Esophagus squamous epithelium (tissue), 5 donors: ENCODE measurements at places on chromosomes 5 and 9.

DNA sequence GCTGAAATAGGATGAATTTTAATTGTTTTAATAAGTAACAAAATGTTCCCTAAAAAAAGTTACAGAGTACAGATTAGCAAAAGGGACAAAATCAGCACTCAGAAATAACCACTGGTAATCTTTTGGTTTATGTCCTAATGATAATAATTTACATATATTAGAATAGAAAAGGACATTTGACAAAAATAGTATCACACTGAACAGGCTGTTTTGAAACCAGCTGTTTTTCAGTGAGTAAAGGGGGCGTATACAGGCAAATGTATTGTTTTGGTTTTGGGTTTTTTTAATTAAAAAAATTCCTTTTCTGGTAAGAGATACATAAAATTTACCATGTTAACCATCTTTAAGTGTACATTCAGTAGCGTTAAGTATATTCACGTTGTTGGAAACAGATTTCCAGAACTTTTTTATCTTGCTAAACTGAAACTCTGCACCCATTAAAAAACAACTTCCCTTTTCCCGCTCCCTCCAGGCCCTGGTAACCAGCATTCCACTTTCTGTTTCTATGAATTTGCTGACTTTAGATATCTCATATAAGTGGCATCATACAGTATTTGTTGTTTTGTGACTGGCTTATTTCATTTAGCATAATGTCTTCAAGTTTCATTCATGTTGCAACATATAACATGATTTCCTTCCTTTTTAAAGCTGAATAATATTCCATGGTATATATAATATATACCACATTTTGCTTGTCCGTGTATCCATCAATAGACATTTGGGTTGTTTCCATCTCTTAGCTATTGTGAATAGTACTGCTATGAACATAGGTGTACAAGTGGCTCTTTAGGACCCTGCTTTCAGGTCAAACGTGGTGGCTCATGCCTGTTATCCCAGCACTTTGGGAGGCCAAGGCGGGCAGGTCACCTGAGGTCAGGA, 20.6 kb upstream of the LARP1 start:
- no peak overlapping the region for H3K27ac ChIP-seq
- no peak overlapping the region for H3K4me3 ChIP-seq
- no peaks in the 10 kb centered on the region for H3K4me1 ChIP-seq
- no peaks in the 10 kb centered on the region for H3K36me3 ChIP-seq
- DNase-seq: no peak

GRCh38 chr5:130705368-130705767, 459.7 kb downstream of the HINT1 start:
- no peaks in the 10 kb centered on the region for H3K27me3 ChIP-seq
- no peaks in the 10 kb centered on the region for H3K4me1 ChIP-seq
- H3K4me3 ChIP-seq: no peak overlapping the region
- H3K36me3 ChIP-seq: no peaks in the 10 kb centered on the region
- no peak for DNase-seq

DNA sequence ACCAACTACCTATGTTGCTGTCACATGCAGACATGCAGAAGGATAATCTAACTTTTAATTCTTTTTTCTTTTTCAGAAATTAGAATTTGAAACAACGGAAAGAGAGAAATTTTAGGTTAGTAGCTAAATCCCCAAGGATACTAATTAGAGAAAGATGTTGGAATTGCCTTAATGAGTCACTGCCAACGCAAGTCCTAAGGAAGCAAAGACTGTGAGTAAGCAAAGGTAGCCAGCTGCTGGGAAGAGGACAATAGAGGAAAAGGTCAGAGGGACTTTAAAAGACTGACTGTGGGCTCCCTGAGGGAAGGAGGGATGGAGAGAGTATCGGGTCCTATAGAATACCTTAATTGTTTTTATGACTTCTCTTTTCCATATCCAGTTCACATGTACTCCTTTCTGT, 461.9 kb upstream of the PAPPA start:
- H3K27me3 ChIP-seq: no peaks in the 10 kb centered on the region
- DNase-seq: no peak
- H3K36me3 ChIP-seq: no peaks in the 10 kb centered on the region
- peaks cover 10% of the 10 kb centered on the region for H3K4me1 ChIP-seq

- DNase-seq: no peak
- no peak overlapping the region for H3K4me3 ChIP-seq
- no peaks in the 10 kb centered on the region for H3K27me3 ChIP-seq
- H3K27ac ChIP-seq: no peak overlapping the region
Measured at GRCh38 chr5:109141222-109142200, 268.3 kb downstream of the PJA2 start.

DNA sequence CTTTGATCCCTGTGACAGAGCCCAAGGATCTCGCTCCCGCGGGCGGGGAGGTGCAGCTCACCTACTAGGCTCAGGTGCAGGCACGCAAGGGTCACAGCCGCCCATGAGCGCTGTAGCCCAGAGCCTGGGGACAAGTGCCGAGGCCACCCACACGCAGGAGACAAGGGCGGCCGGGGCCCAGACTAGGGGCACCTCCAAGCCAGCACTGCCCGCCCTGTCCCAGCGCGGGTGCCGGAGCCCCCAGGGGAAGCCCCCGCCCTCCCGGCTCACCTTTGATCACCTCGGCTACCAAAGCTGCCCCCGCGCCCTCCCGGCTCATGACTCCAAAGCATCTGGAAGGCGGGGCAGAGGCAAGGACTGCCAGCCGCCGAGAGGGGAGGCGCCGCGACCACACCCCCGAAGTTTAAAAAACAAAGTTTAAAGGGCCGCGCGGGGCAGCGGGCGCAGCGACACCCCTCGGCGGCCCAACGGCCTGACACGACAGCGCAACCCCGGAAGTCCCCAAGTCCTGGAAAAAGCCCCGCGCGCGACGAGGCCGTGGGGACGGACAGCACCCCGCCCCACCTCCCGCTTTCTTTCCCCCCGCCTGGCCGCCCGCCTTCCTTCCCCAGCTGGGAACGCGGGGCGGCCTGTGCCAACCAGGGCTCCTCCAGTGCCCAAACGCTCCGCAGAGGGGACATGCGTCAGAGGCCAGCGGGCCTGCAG, 53.0 kb downstream of the CDC14B start:
- peak; percentile 41 for DNase-seq
- H3K27me3 ChIP-seq: no peaks in the 10 kb centered on the region
- H3K4me1 ChIP-seq: peaks cover 35% of the 10 kb centered on the region
- H3K36me3 ChIP-seq: no peaks in the 10 kb centered on the region

- no peaks in the 10 kb centered on the region for H3K27me3 ChIP-seq
- no peaks in the 10 kb centered on the region for H3K4me1 ChIP-seq
- no peak overlapping the region for H3K27ac ChIP-seq
Measured at GRCh38 chr5:38382898-38383297, 124.5 kb downstream of the EGFLAM start.

DNA sequence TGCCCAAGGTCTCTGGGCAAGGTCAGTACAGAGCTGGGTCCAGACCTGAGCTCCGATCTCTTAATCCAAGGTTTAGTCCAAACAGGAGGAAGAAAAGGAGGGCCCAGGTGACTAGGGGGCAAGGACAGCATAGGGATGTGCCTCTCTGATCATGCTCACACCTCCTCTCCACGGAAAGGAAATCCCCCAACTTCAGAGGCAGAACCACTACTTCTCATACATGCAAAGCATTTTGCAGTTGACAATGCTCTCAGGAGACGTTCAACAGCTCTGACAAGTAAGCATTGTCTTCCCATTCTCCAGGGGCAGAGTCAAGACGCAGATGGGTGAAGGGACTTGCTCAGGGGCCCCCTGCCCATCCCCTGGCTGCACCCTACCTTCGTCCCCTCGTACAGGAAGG, 8.7 kb upstream of the CORO2A start:
- H3K4me3 ChIP-seq: no peak overlapping the region
- peaks cover 3% of the 10 kb centered on the region for H3K4me1 ChIP-seq
- H3K36me3 ChIP-seq: peaks cover 14% of the 10 kb centered on the region
- no peaks in the 10 kb centered on the region for H3K27me3 ChIP-seq
- H3K27ac ChIP-seq: no peak overlapping the region

GRCh38 chr5:67190861-67191260, 5.7 kb downstream of the CD180 start:
- no peaks in the 10 kb centered on the region for H3K27me3 ChIP-seq
- H3K4me1 ChIP-seq: peaks cover 14% of the 10 kb centered on the region
- H3K36me3 ChIP-seq: no peaks in the 10 kb centered on the region
- DNase-seq: no peak
